T-cell (primary cell): ENCODE measurements at places on chromosomes 6 and 20. TPM values are rescaled to one million over a fixed set of nuclear protein-coding genes. Genes with fewer than 3 reads are reported as not detected.

- peaks cover 45% of the 10 kb centered on the region for H3K4me1 ChIP-seq
- peak overlapping the region; percentile 80 for H3K4me3 ChIP-seq
- DNase-seq = no peak
- H3K27ac ChIP-seq = peak overlapping the region; percentile 25
- no peaks in the 10 kb centered on the region for H3K27me3 ChIP-seq
These were observed 1.0 kb downstream of the FKBP1A start for GRCh38 chr20:1391640-1392442.

DNA sequence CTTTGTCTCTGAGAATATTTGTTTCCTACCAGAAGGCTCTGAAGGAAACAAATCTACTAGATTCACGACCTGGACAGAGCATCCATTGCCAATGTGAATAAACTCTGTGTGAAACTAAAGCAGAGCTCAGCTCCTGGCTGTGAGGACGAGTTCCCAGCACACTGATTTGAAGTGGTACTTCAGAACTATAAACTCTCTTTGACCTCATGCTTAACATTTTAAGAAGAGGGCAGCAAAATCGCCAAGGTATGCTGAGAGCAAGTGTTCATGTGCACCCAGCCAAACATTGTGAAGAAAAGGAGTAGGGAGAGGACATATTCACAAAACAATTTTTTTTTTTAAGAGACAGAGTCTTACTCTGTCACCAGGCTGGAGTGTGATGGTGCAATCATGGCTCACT lies 33.7 kb upstream of the ZNF133 start:
- DNase-seq = no peak
- no peaks in the 10 kb centered on the region for H3K27me3 ChIP-seq
- H3K27ac ChIP-seq = no peak overlapping the region
- H3K36me3 ChIP-seq = no peaks in the 10 kb centered on the region

GRCh38 chr6:32857156-32857891 lies 3.3 kb downstream of the PSMB9 start:
- DNase-seq = no peak
- H3K4me3 ChIP-seq = no peak overlapping the region
- H3K27me3 ChIP-seq = no peaks in the 10 kb centered on the region
- peak overlapping the region; percentile 45 for H3K27ac ChIP-seq

DNA sequence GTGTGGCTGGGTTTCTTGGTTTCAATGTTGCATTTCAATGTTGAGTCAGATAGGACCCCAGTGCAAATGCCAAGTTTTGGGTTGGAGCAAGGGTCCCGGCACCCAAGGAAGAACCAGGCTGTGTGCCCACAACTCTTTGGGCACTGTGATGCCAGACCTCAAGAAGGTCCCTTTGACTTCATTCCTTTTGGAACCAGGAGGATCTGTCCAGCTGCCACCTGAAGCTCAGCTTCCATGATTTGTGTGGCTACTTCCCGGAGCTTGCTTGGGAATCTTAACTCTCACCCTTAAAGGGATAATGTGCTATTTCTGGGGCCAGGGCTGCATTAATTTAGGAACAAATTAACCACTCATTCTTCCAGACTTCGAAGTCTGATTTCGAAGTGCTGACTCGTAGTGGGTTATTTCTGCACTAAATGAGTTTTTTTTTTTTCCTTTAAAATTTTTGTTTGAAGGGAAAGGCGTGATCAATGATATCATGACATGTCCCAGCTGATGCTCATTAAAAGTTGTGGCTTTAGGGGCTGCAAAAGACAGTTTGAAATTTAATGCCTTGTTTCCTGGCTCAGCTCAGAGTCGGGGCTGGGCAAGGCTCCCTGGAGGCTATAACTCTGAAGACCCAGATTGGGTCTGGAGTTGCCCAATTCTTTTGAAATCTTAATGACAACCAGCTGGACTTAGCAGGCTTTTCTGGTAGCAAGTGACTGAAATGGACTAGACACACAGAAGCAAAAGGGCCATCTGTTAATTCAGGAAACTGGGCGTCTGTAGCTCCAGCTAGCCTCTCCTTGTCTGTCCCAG lies 24.0 kb upstream of the PHACTR3 start:
- no peak overlapping the region for H3K4me3 ChIP-seq
- H3K4me1 ChIP-seq = no peaks in the 10 kb centered on the region
- peaks cover 3% of the 10 kb centered on the region for H3K27me3 ChIP-seq

GRCh38 chr20:1894471-1894950 lies 696 bp upstream of the SIRPA start:
- peaks cover 4% of the 10 kb centered on the region for H3K4me1 ChIP-seq
- no peak overlapping the region for H3K4me3 ChIP-seq
- no peak for DNase-seq
- H3K27ac ChIP-seq = no peak overlapping the region

TSPYL4 gene
- total RNA-seq = 19.9 TPM

DNA sequence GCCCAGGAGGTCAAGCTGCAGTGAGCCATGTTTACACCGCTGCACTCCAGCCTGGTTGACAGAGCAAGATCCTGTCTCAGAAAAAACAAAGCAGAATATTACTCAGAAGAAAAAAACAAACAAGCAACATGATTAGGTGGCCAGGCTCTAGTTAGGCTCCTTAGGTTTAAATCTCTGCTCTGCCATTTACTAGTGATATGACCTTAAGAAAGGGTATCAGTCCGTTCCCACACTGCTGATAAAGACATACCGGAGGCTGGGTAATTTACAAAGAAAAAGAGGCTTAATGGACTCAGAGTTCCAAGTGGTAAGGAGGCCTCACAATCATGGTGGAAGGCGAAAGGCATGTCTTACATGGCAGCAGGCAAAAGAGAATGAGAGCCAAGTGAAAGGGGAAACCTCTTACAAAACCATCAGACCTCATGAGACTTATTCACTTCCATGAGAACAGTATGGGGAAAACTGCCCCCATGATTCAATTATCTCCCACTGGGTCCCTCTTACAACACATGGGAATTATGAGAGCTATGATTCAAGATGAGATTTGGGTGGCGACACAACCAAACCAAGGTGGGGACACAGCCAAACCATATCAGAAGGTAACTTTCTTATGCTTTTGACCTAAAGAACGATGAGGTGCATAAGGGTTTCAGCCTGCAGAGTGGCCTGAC lies 2.4 kb upstream of the LTV1 start:
- no peak overlapping the region for H3K4me3 ChIP-seq
- no peaks in the 10 kb centered on the region for H3K36me3 ChIP-seq
- H3K27ac ChIP-seq = no peak overlapping the region
- no peak for DNase-seq
- peaks cover 12% of the 10 kb centered on the region for H3K4me1 ChIP-seq

DNA sequence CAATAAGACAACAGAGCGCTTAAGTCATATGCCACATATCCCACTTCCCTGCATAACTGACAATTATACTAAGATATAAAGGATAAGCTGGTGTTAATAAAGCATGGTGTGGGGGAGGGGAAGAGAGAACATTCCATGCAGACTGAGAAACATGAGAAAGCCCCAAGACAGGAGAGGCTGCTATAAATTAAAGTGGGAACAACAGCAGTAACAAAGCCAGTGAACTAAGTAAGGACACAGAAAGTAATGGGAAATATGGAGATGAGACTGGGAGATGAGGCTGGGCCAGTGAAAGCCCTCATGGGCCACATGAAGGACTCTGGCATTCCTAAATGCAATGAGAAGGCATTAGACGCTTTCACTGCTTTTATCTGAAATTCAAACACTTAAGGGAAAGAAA lies 41.3 kb downstream of the SESN1 start:
- H3K27me3 ChIP-seq = no peaks in the 10 kb centered on the region
- H3K4me3 ChIP-seq = no peak overlapping the region
- DNase-seq = no peak

DNA sequence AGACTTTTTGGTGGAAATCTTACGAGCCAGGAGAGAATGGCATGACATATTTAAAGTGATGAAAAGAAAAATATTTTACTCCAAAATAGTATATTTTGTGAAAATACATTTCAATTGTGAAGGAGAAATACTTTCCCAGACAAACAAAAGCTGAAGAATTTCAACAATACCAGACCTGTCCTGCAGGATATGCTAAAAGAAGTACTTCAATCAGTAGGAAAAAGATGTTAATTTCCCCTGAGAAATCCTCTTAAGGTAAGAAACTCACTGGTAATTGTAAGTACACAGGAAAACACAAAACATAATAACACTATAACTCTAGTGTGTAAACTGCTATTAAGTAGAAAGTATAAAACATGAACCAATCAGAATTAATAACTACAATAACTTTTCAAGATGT lies 341.8 kb upstream of the GJE1 start:
- H3K4me1 ChIP-seq = no peaks in the 10 kb centered on the region
- peaks cover 3% of the 10 kb centered on the region for H3K27me3 ChIP-seq
- H3K36me3 ChIP-seq = no peaks in the 10 kb centered on the region
- H3K4me3 ChIP-seq = no peak overlapping the region

GRCh38 chr6:144065213-144065660 lies 30.1 kb downstream of the SF3B5 start:
- peaks cover 11% of the 10 kb centered on the region for H3K4me1 ChIP-seq
- peak overlapping the region; percentile 61 for H3K27ac ChIP-seq
- no peak for DNase-seq
- H3K27me3 ChIP-seq = no peaks in the 10 kb centered on the region
